ENCODE measurements at places on chromosomes 12 and 14.

DNA sequence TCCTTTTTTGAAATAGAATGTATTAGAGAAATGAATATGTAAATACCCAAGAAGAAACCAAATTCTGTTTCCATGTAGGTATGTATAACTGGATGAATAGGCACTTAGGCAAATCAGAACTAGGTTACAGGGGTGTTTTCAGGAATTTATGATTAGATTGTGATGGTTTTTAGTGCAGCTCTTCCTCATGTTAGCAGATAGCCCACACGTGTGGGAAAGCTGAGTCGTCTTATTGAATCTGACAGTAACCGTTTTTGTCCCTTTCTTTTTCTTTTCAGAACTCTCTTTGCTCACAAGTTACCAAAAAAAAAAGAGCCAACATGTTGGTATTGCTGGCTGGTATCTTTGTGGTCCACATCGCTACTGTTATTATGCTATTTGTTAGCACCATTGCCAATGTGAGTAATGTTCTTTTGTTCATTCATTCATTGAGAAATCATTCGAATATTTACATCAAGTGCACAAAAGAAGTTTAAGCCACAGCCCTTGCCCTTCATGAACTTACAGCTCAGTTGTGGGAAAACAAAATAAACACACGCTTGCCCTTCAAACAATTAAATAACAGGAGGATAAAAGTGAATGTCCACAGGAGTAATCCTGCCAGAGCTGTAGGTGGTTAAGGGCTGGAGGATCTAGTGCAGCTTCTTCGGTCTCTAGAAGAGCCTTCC is 14.8 kb downstream of the EMP1 start:
- DNase-seq: peak; percentile 11

DNA sequence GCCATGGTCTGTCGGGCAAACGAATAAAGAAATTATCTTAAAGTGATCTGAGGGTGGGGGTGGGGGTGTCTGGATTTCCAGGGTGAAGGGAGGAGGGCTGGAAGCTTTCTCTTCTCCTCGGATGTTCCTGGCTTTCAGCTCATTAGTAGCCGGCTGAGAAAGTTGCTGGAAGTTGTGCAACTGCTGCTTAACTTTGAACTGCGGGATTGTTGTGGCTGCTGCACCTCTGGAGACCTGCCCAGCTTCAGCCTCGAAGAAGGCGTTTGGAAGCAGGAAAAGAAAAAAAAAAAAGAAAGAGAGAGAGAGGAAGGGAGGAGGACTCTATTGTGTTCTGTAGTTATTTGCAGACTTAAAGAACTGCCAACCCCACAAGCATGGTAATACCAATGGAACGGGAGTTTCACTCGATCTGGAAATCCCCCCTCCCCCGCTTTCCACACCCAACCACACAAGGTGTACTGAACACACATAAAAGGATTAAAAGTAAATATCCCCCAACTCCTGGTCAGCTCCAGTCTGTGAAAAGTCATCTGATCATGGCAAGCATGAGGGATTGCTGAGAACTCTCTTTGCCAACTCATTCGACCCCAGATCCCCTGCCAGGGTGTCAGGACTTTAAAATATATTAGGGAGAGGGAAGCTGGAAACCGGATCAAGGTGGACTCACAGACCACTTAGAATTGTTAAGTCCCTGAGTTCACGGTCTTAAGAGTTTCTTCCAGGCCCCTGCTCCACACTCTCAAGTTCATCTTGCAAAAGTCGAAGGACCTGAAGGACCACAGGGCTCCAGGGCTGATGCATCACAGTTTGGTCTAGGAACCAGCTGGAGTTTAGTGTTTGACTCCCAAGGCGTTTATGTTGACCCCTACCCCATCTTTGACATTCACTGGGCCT is at the start of gene RASSF9:
Gene RASSF9, minus strand, starts transcription at position 213 of the 894 bp plus-strand sequence. Its CDS starts 208 bp downstream, at position 5.
- no peak for DNase-seq

- no peak for DNase-seq
These were observed 26.9 kb downstream of the MAPKAPK5 start for GRCh38 chr12:111868676-111869588.

DNA sequence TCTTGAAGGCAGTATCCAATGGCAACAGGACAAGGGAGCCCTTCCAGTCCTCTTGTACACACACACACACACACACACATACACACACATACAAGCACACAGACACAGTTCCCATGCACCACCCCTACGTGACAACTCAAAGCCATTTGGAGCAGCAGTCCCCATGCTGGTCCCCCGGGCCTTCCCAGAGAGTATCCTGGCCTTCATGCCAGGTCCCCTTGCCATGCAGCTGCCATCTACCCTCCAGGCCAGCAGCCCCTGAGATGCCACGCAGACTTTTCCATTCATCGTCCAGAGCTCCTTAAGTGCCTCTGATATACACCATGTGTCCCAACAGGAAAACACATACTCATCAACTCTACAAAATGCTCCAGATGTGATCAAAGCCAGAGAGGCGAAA is 159.5 kb downstream of the ANO2 start:
- DNase-seq: no peak

DNA sequence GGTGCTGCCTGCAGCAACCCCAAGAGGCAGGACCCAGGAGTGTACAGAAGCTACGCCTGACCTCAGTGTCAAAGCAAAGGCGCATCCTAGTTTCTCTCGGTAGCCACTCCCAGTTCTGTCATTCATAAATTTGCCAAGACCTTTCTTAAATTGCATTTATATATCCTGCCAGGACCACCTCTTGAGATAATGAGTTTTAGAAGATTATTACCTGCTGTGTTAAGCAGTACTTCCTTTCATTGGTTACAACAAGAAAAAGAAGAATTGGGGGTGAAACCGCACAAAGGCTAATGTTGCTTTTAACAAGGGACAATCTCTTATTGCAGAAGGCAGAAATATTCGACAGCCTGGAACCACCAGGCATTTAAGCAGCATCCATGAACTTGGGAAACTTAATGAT is 57.8 kb downstream of the CIT start:
- no peak for DNase-seq

- DNase-seq: no peak
These were observed 85.5 kb upstream of the TRAF3 start for GRCh38 chr14:102691763-102692162.

GRCh38 chr12:122393817-122394216 is 28.7 kb downstream of the CLIP1 start:
- DNase-seq: no peak

GRCh38 chr12:98437806-98438595 is 77.4 kb upstream of the TMPO start:
- no peak for DNase-seq

DNA sequence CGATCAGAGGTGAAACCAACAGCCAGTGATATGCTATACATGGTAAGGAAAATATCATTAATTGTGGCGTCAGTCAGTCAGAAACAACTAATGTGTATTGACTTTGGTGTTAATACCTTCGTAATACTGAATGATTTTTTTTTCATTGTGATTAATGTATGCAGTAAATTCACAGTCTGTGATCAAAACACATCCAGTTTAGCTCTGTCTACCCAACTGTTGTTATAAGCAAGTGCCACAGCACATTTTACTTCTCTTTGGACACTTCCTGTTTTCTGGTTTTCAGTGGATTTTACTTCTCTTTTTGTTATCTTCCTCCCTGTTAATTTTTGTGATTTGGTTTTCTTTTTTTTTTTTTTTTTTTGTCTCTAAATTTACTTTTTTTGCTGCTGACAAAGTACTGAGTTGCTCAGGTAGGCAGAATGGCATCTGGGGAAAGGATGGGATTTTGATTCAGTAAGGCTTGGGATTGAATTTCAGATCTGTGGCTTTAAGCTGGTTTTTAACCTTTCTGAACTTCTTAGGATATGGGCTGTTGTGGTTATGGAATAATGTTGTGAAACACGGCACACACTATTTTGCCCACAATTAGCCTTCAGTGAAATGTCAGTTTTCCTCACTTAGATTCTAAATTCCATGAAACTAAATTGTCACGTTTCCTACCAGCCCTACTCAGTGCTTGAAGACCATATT is 604 bp downstream of the GLIPR1 start:
- no peak for DNase-seq

DNA sequence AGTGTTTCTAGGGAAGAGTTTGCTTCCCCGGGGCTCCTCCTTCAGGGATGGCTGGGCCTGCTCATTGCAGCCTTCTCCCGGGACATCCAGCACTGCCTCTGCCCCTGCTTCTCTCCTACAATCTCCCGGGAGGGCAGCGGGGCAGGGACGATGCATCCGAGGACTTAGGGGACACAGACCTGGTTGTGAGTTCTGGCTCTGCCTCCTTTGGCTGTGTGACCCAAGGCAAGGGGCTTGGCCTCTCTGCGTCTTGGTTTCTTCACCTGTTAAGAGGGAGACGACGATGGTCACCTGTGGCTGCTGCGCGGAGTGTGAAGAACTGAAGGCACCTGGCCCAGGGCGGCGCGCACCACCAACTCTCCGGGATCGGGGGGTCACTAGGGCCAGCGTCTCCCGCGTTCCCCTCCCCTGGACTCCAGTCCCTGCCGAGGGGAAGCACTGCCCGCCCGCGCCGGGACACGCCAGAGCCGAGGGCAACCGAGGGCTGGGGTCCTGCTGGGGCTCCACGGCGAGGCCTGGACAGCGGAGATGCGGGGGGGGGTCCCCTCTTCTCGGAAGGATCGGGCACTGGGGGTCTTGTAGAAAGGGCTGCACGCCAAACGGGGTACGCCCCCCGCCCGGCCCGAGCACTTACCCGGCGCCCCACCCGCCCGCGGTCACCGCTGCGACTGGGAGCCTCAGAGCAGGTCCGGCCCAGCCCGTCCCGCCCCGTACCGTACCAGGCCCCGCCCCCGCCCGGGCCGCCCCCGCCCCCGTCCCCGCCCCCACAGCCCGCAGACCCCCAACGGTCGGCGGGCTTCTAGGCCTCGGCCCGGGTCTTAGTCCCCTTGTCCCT is at the start of gene HVCN1:
Gene HVCN1, minus strand, starts transcription at position 670 of the 835 bp plus-strand sequence. CDS start 5,870 bp downstream, outside the sequence.
- peak; percentile 28 for DNase-seq

DNA sequence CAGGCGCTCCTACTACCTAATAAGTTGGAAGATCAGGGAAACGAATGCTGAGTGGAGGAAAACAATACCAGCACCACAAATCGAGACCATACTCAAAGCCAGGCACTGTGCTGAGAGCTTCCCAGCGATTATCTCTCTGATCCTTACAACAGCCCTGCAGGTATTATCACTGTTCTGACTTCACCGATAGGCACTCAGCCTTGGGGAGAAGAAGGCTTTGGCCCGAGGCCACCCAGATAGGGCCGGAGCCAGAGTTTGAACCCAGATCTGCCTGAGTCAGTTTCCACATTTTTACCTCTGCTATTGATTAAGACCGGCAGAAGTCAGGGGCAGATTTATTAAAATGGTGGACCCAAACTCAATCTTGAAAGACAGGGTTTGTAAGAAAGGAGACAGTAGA is 4.9 kb downstream of the SVOP start:
- DNase-seq: no peak

- DNase-seq: no peak
These were observed 125.4 kb downstream of the STXBP6 start for GRCh38 chr14:24924544-24924943.

- DNase-seq: no peak
These were observed 51.6 kb downstream of the ARHGAP5 start for GRCh38 chr14:32128703-32129102.

DNA sequence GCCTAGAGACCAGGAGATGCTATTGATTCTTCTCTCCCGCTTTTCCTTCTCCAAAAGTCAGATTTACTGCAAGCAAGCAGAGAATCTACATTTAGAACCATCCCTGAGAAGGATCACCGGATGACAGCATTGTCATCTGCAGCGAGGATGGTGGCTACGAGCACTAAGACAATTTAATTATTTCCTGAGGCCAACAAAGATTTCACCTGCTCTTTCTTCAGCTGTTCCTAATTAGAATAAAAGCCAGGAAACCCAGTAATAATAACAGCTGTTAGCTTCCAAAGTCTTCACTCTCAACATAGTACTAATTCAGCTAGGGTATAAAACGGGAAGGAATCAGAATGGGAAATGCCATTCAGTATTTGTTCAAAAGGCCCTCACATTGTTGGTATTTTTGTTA is 53.3 kb downstream of the TMTC1 start:
- no peak for DNase-seq

- no peak for DNase-seq
These were observed 5.4 kb upstream of the PELI2 start for GRCh38 chr14:56112781-56113180.

All from stimulated activated naive CD4-positive, alpha-beta T cell treated with Interleukin-2 at 50 U/mL for 16 hours (primary cell).